Stimulated activated CD8-positive, alpha-beta memory T cell treated with anti-CD3 and anti-CD28 coated beads, Interleukin-7, amount 100 ng/mL, for 4 hours (primary cell): ENCODE measurements at places on chromosomes 11 and 22.

DNA sequence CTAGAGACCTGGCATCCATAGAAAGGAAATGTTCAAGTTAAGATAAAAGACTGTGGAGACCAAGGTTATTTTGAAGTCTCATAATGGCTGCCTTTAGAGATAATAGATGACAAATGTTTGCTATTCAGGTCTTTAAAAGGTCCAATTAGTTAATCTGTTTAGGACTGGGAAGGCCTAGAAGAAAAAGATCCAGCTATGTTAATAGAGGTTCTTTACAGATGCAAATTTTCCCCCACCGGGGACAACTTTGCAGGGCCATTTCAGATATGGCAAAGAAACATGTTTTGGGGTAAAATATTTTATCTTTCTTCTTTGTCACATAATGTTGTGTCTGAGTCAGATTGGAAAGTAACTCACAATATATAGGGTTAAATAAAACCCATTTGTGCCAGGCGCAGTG, 3.1 kb upstream of the APOBEC3G start:
- DNase-seq: no peak

DNA sequence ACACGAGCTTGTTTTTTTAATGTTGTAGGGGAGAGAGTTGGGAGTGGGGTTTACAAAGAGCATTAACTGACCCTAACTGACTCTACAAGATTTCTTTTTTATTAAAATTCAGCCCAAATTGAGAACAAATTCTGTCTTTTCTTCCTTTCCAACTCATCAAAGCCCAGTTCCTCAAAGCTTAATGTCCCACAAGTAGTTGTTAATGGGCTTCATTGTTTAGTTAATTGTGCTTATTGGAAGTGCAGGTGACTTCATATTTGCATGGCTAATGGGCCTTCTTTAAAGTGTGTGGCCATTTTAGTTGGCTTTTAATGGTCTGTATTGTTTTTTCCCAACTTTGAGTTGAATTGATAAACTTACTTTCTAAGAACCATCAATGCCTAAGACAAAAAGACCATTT, 39.8 kb downstream of the MPPED2 start:
- no peak for DNase-seq

- DNase-seq: no peak
These were observed 8.2 kb upstream of the LRP5 start for GRCh38 chr11:68303982-68304780.

DNA sequence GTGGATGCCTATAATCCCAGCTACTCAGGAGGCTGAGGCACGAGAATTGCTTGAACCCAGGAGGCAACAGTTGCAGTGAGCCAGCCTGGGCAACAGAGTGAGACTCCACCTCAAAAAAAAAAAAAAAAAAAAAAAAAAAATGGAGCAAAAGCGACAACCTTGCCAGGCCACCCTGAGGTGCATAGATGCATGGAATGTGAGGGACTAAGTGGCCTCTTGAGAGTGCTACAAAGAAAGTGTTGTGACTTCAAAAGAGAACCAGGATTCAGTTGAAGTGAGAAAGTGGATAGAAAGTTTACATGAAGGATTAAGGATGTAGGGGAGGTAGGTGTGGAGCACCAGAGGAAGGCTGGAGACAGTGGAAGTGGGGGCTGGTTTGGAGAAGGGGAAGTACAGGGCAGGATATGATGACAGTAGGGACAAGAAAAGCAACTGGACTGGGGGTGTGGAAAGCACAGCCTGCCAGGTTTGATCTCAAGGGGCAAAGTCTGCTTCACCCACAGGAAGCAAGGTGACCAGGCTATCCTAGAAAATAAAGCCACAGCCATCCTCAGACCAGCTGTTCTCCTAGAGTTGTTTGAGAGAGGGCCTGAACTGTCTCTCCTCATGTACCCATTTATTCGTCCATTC, 36.0 kb upstream of the OLFML1 start:
- DNase-seq: no peak

- DNase-seq: no peak
These were observed 8.7 kb upstream of the ACRV1 start for GRCh38 chr11:125689274-125689859.

- DNase-seq: no peak
These were observed 92.8 kb upstream of the OR9G4 start for GRCh38 chr11:56841210-56841810.

- no peak for DNase-seq
These were observed 18.4 kb upstream of the CTSD start for GRCh38 chr11:1782031-1782590.

DNA sequence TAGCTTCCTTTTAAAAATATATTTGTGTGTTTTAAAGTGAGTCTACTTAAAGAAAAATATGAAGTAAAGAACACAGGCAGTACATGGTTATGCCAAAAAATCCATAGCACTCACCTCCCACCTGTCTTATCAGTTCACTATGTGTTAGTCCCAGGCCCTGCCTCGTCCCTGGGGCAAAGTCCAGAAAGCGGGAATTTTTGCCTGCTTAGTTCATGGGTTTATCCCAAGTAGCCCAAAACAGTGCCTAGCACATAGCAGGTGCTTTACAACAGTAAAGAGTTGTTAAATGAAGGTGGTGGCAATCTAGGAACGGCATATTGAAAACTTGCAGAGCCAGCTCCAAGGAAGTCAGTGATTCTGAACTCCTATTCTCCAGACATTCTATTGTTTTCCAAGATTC, 154.0 kb downstream of the MN1 start:
- no peak for DNase-seq

- no peak for DNase-seq
These were observed 581 bp upstream of the EIF3L start for GRCh38 chr22:37848587-37849088.

- DNase-seq: no peak
These were observed 52.9 kb downstream of the C11orf58 start for GRCh38 chr11:16791191-16791961.

- no peak for DNase-seq
These were observed 23.4 kb upstream of the PKNOX2 start for GRCh38 chr11:125141178-125141577.

- DNase-seq: no peak
These were observed 56.1 kb upstream of the POU2AF1 start for GRCh38 chr11:111435046-111435698.

GRCh38 chr11:890794-891540, 19.6 kb downstream of the CHID1 start:
- DNase-seq: no peak

GRCh38 chr11:66979336-66979980, 4.4 kb downstream of the C11orf86 start:
- DNase-seq: no peak
